Effector memory CD4-positive, alpha-beta T cell (primary cell): ENCODE measurements at places on chromosomes 5 and 9.

GRCh38 chr5:79560771-79561524 is 47.0 kb upstream of the HOMER1 start:
- no peak for DNase-seq

GRCh38 chr9:103215197-103215596 is 220.1 kb downstream of the CYLC2 start:
- no peak for DNase-seq

GRCh38 chr9:3741729-3742128 is 215.9 kb upstream of the RFX3 start:
- DNase-seq: no peak

DNA sequence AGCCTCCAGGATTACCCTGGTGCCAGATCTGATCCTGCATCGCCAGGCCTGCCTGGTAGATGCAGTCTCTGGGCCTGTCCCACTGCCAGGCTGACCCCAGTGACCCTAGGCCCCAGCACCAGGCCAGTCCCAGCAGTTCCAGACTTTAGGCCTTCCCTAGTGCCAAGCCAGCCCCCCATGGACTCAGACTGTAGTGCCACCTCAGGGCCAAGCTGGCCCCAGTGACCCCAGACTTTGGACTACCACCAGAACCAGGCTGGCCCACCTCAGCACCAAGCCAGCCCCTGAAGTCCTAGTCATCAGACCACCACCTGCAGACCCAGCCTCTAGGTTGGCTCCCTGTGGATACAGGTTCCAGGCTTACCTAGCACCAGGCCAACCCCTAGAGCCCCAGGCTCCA is 142.5 kb downstream of the PJA2 start:
- no peak for DNase-seq

GRCh38 chr9:125497906-125498305 is 209.1 kb downstream of the MAPKAP1 start:
- no peak for DNase-seq

DNA sequence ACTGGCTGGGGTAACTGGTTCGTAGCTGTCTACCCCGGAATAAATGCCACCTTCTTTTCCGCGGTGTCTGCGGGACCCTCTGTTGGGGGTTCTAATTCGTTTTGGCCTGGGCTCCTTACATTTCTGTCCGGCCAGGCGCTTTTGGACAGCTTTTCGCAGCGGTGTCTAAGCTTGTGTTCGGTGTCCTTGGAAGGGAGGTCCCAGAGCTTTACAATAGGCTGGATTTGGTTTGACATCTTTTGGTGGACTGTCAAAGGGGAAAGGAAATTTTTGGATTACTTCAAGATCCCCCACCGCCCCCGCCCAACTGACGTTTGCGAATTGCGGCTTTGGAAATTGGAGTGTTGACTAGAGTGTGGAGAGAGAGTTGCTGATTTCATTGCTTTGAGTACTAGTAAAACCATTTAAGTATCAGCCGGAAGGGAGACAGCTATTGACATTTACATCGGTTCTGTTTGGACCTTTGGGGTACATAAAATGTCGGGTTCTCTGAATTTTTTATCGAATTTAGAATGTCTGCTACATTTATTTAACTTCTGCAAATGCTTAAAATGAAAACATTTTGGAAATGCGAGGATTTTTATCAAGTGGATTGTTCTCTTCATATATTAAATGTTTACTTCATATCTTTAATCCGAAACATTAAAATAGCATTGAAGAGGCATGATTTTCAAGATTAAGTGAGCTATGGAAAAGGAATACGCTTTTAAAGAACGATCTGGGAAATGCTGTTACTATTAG is 4.7 kb upstream of the PURA start:
- no peak for DNase-seq

GRCh38 chr9:127224178-127224882 is 40.2 kb upstream of the GARNL3 start:
- DNase-seq: peak; percentile 86

DNA sequence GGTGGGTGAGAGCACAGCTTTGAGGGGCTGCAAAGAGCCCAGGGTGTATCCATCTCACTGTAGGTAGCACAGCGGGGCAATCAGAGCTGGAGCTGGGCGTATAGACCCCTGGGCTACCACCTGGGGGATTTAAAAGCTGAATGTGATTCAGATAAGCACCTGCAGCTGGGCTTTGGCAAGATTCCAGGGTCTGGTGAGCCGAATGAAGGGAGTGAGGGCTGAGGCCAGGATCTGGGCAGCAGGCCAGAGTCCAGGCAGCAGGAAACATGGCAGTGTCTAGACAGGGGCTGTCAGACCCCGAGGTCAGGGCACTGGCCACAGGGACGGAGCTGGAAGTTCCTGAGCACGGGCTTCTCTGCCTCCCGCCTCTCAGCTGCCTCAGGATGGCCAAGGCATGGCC is 8.7 kb downstream of the ASS1 start:
- DNase-seq: no peak
